ENCODE measurements at places on chromosomes 5 and 9.

- no peak for DNase-seq
Observed at GRCh38 chr5:150068472-150068871, 17.9 kb downstream of the CSF1R start.

GRCh38 chr5:17430241-17430640 lies 67.8 kb upstream of the TAF11L2 start:
- no peak for DNase-seq

GRCh38 chr5:2008851-2009629 lies 126.3 kb upstream of the IRX4 start:
- no peak for DNase-seq

- peak; percentile 47 for DNase-seq
Observed at GRCh38 chr5:172454358-172455086, at the start of gene SH3PXD2B. Gene SH3PXD2B (minus strand): TSS chr5:172454525. CDS start chr5:172454352, 173 bp downstream.

DNA sequence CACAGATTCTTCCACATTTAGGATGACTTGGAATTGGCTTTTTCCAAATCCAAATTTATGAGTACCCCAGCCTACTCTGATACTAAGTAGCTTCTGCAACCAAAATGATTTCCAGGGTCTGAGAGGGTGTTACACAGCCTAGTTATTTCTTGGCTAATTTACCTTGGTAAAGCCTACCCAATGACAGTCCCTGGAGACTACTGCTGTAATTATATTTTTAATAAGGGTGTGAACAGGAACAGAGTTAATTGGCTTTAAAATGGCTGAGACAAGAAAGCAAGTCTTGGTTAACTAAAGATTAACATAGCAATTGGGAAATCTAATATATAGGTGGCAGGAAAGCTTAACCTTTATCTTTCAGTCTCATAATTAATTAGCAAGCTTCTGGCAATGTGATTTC lies 9.3 kb downstream of the PRLR start:
- no peak for DNase-seq

GRCh38 chr9:27655441-27655840 lies 82.2 kb upstream of the C9orf72 start:
- DNase-seq: no peak

- DNase-seq: no peak
Observed at GRCh38 chr5:137718611-137719010, 17.3 kb downstream of the KLHL3 start.

DNA sequence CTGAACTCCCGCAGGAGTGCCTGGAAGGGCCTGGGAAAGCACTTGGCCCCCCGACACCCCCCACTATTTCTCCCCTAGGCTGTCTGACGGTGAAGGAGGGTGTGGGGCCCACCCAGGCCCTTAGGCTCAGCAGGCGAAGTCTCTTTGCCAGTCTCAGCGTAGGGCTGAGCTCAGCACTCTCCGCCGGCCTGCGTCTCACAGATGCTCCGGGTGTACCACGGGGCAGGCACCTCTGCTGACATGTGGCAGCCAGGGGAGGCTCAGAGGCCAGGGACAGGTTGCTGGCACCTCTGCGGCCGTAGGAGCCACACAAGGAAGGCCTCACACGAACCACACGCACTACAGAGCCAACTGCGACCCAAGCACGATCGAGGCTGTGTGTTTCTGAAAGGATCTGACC lies 114.2 kb downstream of the VAV2 start:
- no peak for DNase-seq

DNA sequence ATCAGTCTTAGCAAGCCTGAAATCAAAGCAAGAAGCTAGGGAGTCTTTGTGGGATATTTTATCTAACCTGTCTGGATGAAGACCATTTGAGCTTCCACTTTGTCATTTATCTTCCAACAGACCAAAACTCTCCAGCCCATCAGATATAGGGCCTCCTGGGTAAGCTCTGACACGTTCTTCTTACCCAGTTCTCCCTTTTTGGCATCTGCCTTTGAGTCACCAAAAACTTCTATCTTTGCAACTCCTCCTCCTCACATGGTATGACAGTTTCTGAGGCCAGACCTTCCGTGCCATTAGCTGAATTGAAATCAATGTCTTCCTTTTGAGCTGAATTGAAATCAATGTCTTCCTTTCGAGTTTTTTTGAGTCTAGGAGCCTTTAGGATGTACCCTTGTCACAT lies 156.6 kb upstream of the SPRY4 start:
- DNase-seq: no peak

- no peak for DNase-seq
Observed at GRCh38 chr9:79709743-79710674, 138.2 kb downstream of the TLE4 start.
